T-helper 17 cell (primary cell): ENCODE measurements at places on chromosomes 12 and 14. TPM values are rescaled to one million over a fixed set of nuclear protein-coding genes. Genes with fewer than 3 reads are reported as not detected.

Gene TTLL5
- 31.9 TPM for total RNA-seq

Gene AMHR2
- not detected for total RNA-seq

Gene LRP1
- total RNA-seq, result 11.6 TPM

Gene PTGES3
- 124 TPM for total RNA-seq

Gene PMCH
- total RNA-seq, result not detected

Gene KLRF1
- 0.52 TPM for total RNA-seq

Gene GRIP1
- total RNA-seq, result 2.4 TPM

Gene BBOF1
- total RNA-seq, result 2.8 TPM

Gene PRMT5
- total RNA-seq, result 22.8 TPM

Gene DHH
- total RNA-seq, result 0.44 TPM

Gene LACRT
- total RNA-seq, result not detected

Gene DNAJC22
- total RNA-seq, result not detected

Gene PLEKHG3
- total RNA-seq, result 65.5 TPM

Gene SLCO1C1
- not detected for total RNA-seq

Gene LTBP2
- total RNA-seq, result 0.57 TPM

Gene FGF23
- not detected for total RNA-seq

Gene ISCU
- 139 TPM for total RNA-seq

Gene GLI1
- 0.10 TPM for total RNA-seq

Gene RIN3
- total RNA-seq, result 70.0 TPM

Gene GNB3
- 0.26 TPM for total RNA-seq

Gene NAV3
- not detected for total RNA-seq

Gene NYNRIN
- 0.22 TPM for total RNA-seq

Gene ADCK1
- 4.7 TPM for total RNA-seq

Gene FITM1
- 1.9 TPM for total RNA-seq

Gene PIK3C2G
- not detected for total RNA-seq

Gene KIF26A
- 3.9 TPM for total RNA-seq

Gene UNC79
- total RNA-seq, result not detected

Gene ASCL1
- total RNA-seq, result not detected

Gene AKAP5
- total RNA-seq, result 0.16 TPM

Gene CLEC4D
- 0.22 TPM for total RNA-seq

Gene BMP4
- not detected for total RNA-seq

Gene ACVRL1
- not detected for total RNA-seq

Gene SERPINA10
- not detected for total RNA-seq

Gene POU6F1
- total RNA-seq, result 22.5 TPM

Gene HOXC12
- total RNA-seq, result not detected

Gene DBX2
- not detected for total RNA-seq

Gene GCN1
- total RNA-seq, result 150 TPM

Gene AMIGO2
- total RNA-seq, result 8.0 TPM

Gene USP44
- total RNA-seq, result 2.2 TPM

Gene TMTC1
- total RNA-seq, result not detected

Gene TMEM119
- 3.9 TPM for total RNA-seq

Gene METTL17
- total RNA-seq, result 91.2 TPM

Gene NFE2
- 2.5 TPM for total RNA-seq

Gene SEC23A
- 59.8 TPM for total RNA-seq
